ENCODE measurements at places on chromosomes 4 and X.

GRCh38 chrX:24357106-24357505 is 3.3 kb upstream of the SUPT20HL1 start:
- no peak for DNase-seq

DNA sequence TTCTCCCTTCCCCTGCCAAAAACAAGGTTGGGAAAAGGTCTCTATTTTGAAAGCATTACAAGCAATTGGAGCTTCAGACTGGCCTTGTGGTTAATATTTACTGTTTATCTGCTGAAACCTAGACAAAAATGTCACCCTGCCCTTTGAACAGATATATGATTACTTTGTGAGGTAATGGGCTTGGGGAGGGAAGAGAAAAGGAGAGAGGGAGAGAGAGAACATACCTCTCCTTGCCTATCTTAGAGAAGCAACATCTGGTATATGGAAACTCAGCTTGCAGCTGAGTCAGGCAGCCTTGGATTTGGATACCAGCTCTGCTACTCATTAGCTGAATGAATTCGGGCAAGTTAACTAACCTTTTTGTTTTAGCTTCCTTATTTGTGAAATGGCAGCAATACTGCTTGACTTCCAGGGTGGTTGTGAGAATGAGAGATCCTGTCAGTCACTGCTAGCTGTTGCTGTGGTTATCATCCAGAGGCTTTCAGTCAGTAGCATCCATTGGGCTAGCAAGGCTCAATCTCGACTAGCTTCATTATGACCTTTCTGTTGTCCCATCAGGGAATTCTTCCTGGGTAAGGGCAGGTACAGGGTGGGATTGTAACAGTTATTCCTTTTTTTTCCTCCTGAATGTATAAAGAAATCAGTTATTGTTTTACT is 41.1 kb downstream of the ZFX start:
- no peak for DNase-seq

- DNase-seq = no peak
Observed at GRCh38 chr4:80182237-80182866, 15.0 kb upstream of the PRDM8 start.

DNA sequence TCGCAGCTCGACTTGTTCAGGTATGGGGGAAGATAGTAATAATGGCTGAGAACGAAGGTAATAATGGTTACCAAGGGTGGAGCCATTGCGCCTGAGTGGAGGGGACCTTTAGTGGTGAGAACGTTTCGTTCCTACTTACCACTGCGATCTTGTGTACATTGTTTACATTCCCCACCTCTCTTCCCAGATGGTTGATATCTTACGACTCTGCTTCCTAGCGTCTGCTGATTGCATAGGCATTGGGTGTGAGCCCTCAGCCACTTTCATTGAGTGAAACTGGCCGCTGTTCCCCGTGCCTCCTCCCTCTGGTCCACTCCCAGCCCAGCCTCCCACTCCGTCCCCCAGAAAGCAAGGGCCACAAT is 850 bp downstream of the IGBP1 start:
- no peak for DNase-seq

DNA sequence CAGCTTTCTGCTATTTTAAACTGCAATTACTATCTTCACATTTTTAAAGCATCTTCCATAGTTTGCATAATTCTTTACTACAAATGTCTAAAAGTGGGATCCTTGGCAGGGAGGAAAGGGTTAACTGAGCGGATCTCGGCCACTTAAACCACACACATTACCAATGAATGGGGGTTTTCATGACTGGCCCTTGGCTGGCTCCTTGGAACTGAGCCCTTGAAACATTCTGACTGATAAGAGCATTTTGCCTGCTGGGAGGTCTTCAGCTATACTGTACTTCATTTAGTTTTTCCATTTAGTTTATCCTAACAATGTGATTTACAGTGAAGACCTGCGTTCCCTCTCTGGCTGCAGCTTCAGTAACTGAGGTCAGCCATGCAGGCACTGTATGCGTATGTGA is 31.7 kb upstream of the MFAP3L start:
- no peak for DNase-seq

GRCh38 chr4:115844180-115844579 is 730.8 kb upstream of the NDST4 start:
- DNase-seq = no peak

DNA sequence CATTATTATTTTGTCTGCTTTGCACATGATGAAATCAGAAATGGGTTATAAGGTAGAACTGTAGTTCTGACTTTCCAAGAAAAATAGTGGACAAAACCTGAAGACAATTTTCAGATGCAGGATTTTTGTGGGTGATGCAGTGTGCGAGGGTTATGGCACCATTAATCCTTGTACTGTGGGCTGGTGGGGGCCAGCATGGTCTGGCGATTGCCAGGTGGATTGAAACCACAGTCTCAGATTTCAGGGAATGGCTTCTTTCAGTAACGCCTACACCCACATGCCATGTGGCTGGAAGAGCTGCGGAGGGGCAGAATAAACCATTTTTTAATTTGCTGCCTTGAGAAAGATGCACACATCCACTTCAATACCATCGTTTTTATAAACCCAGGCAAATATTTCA is 150.5 kb downstream of the ARSF start:
- no peak for DNase-seq

GRCh38 chr4:109810552-109811387 is 4.8 kb upstream of the GAR1 start:
- DNase-seq = no peak

DNA sequence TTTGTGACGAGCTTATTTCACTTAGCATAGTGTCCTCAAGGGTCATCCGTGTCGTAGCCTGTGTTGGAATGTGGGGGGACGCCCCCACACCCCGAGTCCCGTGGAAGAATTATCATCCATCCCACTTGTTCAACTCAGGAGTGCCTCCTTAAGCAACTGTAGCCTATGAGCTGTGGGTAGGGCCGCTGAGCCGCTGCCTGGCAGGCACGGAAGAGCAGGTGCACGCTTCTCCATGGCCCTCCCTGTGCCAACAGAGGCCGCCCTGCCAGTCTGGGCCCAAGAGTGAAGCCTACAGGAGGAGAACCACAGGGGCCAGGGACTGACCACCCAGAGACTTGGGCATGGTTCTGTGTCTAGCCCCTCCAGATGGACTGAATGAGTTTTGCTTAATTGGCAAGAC is 2.3 kb upstream of the RGS12 start:
- DNase-seq = no peak

- DNase-seq = no peak
Observed at GRCh38 chr4:188691811-188692210, 552.6 kb downstream of the TRIML1 start.

DNA sequence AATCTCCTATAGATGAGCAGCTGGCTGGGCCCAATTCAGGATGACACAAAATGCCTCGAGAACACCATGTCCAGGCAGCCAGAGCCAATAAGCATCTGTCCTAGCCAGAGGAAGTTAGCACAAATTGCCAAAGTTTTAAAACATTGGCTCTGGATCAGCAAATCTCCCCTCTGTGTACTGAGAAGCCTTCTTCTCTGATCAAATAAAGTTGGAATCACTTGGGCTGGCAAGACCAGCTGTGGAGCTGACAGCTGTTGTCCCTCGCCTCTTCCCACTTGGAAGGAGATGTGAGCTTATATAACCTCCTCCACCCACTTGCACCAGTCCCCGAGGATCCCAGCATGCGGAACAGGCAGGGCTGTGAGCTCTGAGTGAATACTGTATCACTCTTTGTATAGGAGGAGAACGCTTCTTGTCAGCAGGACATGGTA is 183.9 kb downstream of the OPHN1 start:
- DNase-seq = no peak

DNA sequence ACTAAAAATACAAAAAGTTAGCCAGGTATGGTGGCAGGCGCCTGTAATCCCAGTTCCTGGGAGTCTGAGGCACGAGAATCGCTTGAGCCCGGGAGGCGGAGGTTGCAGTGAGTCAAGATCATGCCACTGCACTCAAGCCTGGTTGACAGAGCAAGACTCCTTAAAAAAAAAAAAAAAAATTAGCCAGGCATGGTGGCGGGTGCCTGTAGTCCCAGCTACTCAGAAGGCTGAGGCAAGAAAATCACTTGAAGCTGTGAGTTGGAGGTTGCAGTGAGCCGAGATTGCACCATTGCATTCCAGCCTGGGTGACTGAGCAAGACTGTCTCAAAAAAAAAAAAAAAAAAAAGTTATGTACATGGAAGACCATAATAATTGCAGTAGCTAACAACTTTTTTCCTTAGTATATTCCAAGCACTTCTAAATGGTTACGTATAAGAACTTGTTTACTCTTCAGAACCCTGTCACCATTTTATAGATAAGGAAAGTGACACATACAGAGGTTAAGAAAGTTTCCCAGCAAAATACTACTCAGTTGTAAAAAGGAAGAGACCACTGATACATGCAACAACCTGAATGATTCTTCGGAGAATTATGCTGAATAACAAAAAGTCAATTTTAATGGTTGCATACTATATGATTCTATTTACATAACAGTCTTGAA is 24.5 kb downstream of the RUFY3 start:
- no peak for DNase-seq

DNA sequence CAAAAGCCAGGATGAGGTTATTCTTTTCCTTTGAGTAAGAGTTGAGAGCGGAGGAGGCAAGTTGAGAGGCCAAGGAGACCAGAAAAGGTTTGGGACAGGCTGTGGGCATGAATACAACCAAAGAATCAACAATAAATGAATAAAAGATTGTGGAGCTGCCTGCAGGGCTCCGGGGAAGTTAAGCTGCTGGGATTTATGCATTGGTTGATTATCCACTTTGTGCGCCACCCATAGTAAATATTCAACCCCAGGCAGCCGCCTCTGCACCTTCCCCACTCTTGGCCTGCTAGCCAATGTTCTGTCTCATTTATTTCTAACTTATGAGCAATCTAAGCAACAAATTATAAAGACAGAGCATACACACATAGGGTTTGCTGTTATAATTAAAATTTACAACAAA is 28.2 kb upstream of the IGSF1 start:
- no peak for DNase-seq
